ENCODE measurements at places on chromosomes 12 and 14. TPM values are rescaled to one million over a fixed set of nuclear protein-coding genes. Genes with fewer than 3 reads are reported as not detected.

The P2RX7 gene
- 0.38 TPM for polyA plus RNA-seq

The TAS2R50 gene
- not detected for polyA plus RNA-seq

The MMAB gene
- polyA plus RNA-seq = 12.9 TPM

The ARHGDIB gene
- 0.55 TPM for polyA plus RNA-seq

The KCNK13 gene
- 0.46 TPM for polyA plus RNA-seq

The SLC35E3 gene
- 9.7 TPM for polyA plus RNA-seq

The NAV3 gene
- polyA plus RNA-seq = 0.41 TPM

The ZNF385A gene
- polyA plus RNA-seq = 5.2 TPM

Data from H1 (cell line).